Colonic mucosa (tissue), 4 donors: ENCODE measurements at places on chromosomes 13 and 19. TPM values are rescaled to one million over a fixed set of nuclear protein-coding genes. Genes with fewer than 3 reads are reported as not detected.

DNA sequence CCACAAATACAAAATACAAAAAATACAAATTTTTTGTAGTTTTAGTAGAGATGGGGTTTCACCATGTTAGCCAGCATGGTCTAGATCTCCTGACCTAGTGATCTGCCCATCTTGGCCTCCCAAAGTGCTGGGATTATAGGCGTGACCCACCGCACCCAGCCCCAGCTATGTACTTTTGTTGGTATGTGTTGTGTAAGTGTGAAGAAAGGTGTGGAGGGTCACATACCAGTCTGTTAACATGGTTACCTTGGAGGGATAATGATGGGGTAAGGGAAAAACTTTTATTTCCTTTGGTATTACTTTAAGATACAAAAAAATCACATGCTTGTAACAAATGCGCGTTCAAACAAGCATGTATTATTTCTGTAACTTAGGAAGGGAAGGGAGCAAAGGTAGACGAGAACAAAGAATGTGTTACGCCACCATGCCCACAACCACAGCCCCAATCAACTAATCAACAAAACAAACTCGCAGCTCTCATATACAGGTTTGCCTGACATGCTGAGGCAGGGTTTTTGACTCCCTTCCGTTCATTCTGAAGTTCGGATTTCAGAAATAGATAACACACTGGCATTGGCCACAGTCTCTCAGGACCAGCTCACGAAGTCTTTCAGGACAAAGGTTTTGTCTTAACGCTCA, 13.5 kb upstream of the VWA8 start:
- no peak for DNase-seq

DNA sequence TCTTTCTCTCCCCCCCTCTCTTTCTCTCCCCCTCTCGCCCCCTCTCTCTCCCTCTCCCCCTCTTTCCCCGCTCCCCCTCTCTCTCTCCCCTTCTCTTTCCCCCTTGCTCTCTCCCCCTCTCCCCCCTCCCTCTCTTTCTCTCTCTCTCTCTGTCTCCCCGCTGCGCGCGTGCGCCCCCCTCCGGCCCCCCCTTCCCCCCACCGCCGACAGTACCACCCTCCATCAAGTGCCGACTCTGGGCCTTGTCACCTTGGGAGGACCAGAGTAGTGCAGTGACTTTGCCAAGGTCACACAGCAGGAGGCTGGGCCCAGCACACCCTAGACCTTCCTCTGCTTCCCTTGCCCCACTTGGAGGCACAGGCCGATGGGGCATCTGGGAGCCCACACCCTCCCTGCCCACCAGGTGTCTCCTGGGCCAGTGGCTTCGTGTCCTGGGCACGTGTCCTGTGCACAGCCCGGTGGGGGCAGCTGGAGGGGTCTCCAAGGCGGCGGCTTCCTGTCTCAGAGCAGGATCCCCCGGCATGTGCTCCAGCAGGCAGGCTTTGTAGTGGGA, 121.6 kb downstream of the KDM4B start:
- no peak for DNase-seq

- no peak for DNase-seq
Measured at GRCh38 chr13:61734683-61735082, 319.0 kb upstream of the PCDH20 start.

DNA sequence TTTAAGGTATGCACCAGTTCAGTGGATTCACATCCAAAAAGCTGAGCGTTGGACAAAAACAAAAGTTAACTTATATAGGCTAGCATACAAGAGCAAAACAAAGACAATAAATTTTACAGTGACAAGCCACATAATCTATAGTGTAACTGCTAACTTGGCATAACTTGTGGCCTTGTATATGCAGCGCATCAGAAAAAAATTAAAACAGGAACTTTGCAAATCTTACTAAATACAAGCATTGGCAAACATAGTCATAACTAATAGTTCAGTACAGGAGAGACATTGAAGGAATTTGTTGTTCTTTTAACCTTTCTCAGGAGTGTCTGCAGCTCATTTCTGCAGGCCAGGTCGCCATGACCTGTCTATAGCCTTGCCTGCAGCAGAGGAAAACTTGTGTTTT, 54.6 kb downstream of the OR10H4 start:
- DNase-seq, result no peak

DNA sequence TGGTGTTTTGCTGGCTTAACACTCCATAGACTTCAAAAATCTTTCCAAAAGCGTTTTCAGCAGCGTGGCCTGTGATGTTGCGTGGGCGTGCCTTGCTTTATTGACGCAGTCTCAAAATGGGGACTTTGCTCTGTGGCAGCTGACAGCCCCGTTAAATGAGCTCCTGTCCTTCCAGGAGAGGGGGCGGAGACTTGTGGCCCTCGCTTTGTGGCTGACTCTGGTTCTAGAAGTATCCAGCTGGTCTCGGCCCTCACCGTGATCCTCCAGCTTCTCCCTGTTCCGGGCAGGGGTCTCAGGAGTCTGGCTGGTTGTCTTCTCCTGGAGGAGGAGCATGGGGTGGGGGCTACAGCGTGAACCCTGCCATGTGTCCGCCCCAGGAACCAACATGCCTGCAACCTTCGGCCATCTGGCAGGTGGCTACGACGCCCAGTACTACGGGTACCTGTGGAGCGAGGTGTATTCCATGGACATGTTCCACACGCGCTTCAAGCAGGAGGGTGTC, 8.4 kb upstream of the ZNF554 start:
- DNase-seq, result peak; percentile 76

DNA sequence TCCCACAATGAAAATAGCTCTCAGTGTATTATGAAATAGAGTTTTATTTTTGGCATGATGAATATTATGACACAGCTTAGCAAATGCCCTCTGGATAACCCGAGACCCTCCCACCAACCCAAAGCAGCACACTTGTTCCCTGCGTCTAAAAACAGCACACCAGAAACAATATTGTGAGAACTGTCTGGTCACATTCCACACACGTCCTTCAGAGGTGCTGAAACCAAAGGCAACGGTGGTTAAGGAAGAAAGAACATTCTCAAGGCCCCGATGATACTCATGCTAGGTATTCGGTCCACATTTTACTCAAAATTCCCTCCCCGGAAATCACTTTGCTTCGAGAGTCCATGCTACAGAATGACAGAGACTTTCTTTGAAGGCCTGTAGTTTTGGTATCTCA, 156.7 kb downstream of the SLC7A1 start:
- no peak for DNase-seq

Gene HPN
- total RNA-seq, result 1.0 TPM

GRCh38 chr13:30149248-30149647, 158.1 kb downstream of the KATNAL1 start:
- no peak for DNase-seq

DNA sequence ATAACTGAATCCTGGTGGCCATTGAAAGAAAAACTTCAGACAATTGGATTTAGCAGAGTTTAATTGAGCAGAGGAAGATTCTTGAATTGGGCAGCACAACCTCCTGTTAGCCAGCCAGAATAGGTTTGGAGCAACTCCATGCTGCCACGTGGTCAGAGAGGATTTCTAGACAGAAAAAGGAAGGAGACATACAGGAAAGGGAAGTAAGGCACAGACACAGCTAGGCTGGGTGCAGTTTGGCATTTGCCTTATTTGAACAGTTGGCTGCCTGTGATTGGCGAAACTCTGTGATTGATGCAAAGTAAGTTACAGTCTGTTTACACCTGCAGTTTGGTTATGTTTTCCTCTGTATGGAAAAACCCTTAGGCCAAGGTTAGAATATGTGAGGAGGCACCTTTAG, 85.8 kb upstream of the SPATA13 start:
- DNase-seq, result peak; percentile 57

DNA sequence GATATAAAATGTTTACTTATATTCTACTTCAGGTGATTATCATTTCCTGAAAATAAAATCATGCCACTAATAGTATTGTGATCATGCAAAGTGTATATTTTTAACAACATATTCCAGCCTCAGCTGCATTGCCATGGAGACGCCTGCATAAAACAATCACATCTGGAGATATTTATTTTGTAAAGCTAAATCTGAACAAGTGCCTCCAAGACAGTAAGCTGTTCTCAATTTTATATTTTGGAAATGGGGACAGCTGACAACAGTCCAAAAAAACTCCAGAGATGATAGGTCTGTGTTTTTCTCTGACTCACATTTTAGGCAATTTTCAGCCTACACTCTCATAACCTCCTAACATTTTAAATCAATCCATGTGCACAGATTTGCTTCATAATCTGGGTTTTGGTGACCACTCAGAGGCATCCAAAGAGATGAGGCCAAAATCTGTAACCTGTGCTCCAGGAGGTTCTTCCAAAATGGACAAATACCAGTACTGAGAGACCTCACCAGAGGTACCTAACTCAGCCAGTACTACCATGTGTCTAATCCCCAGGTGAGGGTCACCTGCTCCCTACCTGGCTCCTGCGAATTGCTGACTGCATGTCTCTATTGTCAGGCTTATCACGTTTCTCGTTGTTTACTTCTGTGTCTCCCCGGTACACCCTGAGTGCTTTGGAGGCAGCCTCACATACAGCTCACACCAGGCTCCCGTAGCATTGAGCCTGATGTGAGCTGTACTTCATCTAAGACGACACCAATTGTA, 62.7 kb downstream of the COL4A1 start:
- DNase-seq, result no peak

DNA sequence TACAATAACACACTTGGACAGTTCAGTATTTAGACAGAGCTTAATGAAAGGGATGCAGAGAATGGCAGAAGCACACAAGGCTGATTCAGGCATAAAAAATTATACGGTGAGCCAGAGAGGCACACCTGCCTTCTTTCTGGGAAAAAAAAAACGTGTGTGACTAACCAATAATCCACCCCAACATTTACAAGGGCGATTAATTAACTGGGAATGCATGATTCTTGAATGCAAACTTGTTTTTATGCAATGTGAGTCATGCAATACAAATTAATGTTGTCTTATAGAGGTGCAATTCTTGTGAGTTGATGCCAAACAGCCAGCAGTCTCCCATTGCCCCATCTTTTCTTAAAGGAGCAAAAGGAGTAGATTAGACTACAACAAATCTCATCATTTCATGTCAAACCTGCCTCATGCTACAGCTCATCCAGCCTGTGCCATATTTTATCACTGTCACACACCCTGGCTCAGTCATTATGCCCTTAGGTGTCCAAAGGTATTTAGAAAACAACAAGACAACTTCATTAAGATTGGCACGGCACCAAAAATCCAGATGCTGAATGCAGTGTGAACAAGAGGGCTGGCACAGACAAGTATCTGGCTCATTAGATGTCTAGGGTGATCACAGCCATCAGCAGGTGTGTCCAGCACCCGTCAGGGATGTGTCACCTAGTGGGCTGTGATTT, 721.1 kb downstream of the EFNB2 start:
- no peak for DNase-seq

Gene ZNF610
- 0.84 TPM for total RNA-seq

DNA sequence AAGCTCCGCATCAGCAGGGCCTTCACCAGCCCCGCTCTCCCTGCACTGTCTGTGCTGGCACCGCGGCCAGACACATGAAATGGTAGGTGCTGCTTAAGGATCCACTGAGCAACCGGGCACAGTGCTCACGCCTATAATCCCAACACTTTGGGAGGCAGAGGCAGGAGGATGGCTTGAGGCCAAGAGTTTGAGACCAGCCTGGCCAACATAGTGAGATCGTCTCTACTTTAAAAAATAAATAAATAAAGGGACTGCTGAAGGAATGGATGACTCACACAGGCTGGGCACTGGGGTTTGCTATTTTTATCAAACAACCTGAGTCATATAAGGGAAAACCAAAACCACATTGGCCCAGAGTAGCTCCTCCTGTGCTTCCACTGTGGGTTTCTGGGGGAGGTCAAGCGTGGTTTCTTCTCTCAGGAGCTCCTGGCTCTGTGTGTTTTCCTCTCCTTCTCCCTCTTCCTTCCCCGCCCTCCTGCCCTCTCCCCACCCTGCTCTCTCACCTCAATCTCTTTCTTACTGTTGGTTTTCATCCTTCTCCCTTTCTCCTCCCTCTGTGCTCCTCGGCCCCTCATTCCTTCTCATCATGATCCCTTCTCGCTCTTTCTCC, 21.3 kb downstream of the VRK3 start:
- no peak for DNase-seq

DNA sequence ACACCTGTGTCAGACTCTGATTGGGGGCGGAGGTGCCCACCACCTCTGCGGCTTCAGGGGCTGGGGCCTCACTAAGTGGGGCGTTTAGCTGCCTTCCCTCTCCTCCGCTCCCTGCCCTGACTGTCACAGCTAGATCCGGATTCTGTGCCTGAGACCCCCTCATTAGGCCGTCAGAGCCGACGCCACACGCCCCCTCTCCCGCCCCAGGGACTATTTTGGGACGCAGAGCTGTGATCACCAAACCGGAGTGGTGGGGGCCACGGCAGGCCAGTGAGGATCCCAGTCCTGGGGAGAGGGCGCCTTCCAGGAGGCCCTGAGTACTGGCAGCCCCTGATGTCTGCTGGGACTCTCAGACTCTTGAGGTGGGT, 762 bp downstream of the KANK3 start:
- DNase-seq, result no peak

DNA sequence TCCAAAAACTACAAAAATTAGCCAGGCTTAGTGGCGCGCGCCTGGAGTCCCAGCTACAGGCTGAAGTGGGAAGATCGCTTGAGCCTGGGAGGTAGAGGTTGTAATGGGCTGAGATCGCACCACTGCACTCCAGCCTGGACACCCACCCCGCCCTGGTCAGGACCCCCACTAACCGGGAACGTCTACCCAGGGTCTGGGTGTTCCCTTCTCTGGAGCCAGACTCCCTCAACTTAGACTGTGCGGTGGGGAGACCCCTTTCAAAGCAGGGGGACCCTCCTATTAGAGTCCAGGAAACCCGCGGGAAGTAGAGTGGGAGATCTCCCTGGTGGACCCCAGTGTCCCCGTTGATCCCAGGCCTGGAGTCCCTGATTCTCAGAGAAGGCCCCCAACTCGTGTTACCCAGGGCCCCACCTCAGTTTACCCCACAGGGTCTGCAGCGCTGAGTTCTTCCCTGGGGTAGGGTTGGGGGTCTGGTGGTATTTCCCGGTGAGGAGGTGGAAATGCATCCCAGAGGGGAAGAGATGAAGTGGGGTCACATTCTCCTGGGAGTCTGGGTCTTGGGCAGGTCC, 6.1 kb upstream of the ARRDC2 start:
- no peak for DNase-seq

DNA sequence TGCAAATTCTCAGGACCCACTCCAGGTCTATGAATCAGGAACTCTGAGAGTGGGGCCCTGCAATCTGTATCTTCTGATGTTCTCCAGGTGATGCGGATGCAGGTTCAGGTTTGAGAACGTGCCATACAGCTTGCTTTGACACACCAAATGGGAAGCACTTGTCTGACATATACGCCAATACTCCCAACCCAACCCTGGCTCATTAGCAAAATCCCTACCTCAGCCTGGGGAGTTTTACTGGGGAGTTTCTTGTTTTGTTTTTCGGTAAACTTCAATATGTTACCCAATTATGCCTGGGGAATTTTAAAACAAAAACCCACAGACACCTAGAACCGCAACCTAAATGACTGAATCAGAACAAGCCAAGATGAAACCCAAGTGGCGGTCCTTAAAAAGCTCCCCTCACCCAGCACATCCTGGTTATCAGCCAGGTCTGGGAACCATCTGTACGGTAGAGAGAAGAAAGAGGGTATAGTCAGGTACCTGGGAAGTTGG, 41.2 kb downstream of the ABCC4 start:
- DNase-seq, result no peak
